ENCODE measurements at places on chromosomes 5 and 9.

DNA sequence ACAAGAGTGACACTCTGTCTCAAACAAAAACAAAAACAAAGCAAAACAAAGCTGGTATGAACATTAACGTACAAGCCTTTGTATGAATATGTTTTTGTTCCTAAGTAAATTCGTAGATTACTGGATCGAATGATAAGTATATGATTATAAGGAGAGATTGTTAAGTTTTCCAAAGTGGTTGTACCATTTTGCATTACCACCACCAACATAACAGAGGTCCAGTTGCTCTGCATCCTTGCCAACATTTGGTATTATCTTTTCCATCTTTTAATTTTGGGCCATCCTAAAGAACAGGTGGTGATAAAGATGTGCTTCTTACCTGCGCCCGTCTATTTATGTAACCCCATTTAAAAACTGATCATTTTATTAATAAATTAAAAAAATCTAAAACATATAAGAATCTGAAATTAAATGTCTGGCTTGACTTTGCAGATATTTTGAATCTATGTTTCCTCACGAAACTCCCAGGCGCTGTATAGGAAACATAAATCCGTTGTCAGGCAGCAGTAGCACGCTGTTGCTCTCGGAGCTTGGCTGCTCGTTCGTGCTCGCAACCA lies 593 bp upstream of the NAA35 start:
- DNase-seq = no peak

- DNase-seq = no peak
Measured at GRCh38 chr5:5350101-5350500, 72.4 kb upstream of the ICE1 start.

DNA sequence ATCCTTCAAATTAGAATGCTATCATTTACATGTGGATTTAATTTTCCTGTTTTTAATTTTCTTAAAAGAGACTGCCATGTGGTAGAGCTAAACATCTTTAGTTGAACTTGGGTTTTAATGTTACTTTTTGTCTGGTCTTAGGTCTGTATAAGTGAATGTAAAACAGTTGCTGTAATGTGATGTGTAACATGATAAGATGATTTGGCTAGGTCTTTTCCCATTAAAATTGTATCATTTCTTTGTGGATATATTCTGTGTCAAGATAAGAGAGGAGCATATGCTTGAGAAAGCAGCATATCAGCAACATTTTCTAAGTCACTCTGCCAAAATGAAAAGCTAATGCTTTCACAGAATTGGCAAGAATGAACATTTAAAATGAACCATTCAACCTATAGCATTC lies 18.5 kb downstream of the TMEM167A start:
- no peak for DNase-seq

DNA sequence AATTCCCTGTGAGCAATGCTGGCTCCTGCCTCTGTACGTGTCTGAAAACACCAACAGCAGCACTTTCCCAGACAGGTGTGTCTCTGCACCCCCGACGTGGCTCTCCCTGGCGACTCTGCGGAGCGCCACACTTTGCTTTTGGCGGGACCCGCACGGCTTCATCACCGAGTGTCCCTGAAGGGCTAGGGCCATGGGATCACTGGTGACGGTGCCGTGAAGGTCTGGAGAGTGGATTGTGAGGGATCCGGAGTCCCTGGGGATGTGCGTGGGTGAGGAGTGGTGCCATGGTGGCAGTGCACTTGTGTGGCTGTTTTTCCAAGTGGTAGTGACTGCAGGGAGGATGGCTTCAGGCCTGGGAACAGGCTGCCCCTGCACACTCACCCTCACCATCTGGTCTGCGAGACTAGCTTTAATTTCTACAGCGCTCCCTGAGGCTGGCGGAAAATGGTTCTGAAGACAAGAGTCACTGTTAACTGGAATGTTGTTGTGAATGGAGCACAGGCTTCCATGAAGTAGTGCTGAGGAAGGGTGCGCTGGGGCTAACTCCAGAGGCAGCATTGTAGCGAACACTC lies 3.2 kb downstream of the NKD2 start:
- DNase-seq = no peak

DNA sequence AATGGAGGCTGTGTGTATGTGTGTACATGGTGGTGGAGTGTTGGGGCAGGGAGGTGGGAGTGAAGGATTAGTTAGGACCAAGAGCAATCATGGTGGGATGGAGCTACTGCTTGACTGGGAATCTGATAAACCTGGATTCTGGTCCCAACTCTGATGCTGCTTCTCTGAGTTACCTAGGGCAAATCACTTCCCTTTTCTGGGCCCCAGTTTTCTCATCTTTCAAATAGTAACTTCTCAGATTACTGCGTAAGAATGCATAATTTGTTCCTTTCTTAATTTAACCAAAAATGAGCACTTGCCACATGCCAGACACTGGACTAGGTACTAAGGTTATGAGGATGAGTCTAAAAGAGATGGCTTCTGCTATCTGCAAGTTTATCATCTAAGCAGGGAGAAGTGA lies 20.8 kb upstream of the ANXA6 start:
- no peak for DNase-seq

DNA sequence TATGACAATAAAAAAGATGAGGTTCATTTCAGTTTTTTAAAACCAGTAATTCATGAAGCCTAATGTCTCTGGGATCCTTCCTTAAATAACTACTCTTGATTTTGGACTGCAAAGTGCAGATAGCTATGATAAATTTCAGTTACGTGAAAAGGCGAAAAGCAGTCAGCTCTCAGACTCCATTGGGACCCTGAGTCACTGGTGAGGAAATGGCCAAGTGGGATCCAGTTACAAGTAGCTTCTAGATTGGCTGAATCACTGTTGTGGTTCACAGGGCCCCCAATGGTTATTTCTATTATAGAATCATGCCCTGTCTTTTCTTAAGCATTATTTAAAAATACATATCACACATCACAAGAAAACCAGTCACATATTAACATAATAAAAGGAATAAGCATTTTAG lies 31.1 kb upstream of the PPP3R2 start:
- DNase-seq = no peak

- DNase-seq = no peak
Measured at GRCh38 chr5:116989995-116990394, 415.4 kb upstream of the SEMA6A start.

DNA sequence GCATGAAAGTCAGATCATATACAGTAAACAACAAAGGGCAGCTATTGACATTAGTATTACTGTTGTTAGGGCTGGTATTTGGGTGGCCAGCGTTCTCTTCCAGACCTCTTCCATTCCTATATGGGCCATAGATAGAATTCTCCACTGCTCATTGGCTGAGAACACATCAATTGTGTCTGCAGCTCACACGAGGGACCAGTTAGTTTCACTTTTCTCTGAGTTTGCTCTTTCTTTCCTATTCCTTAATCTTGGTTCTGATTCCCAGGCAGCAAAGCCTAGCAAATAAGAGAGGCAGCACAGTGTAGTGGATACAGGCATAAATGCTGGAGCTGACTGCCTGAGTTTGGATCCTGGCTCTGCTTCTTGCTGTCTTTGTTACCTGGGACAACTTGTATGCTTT lies 476.4 kb downstream of the SPOCK1 start:
- no peak for DNase-seq

GRCh38 chr9:127005770-127006314 lies 91.3 kb downstream of the RALGPS1 start:
- no peak for DNase-seq

- DNase-seq = no peak
Measured at GRCh38 chr5:40775846-40776657, 20.3 kb upstream of the TTC33 start.

GRCh38 chr5:129027260-129027659 lies 62.0 kb downstream of the SLC27A6 start:
- DNase-seq = no peak

DNA sequence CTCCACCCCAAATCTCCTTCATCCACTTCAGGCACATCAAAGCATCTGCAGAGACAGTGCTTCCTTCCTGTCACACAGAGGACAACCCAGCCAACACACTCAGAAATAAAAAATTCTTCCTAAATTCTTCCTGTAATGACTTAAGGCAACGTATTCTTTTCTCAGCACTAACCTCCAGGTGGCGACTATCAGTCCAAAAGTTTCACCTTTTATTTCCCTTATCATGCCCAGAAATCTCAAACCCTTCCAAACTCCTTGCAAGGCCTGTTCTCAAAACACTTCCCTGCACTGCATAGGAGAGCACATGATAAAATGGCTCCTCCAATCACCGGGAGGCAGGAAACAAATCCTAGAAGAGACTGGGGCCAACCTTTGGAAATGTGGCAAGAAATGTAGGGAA lies 35.1 kb downstream of the SLIT3 start:
- no peak for DNase-seq

GRCh38 chr5:6411141-6411540 lies 32.8 kb upstream of the MED10 start:
- DNase-seq = no peak

DNA sequence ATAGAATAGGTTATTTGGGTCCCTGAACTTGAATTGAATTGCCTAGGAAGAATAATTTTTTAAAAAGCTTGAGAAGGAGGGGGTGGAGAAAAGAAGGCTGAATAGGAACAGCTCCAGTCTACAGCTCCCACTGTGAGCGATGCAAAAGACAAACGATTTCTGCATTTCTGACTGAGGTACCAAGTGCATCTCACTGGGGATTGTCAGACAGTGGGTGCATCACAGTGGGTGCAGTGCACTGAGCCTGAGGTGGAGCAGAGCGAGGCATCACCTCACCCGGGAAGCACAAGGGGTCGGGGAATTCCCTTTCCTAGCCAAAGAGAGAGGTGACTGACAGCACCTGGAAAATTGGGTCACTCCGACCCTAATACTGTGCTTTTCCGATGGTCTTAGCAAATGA lies 782.2 kb upstream of the RGMB start:
- DNase-seq = no peak

DNA sequence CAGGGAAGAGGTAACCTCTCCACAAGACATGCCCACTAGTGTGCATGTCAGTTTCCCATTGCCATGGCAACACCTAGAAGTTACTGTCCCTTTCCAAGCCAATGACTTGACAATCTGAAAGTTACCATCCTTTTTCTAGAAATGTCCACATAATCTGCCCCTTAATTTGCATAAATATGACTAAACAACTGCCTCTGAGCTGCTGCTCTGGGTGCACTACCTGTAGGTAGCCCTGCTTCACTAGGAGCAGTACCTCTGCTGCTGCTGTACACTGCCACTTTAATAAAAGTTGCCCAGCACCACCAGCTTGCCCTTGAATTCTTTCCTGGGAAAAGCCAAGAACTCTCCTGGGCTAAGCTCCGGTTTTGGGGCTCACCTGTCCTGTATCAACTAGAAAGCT lies 392.4 kb downstream of the NTRK2 start:
- DNase-seq = no peak

- DNase-seq = no peak
Measured at GRCh38 chr5:135670588-135670987, 91.8 kb upstream of the CXCL14 start.

- no peak for DNase-seq
Measured at GRCh38 chr5:161314033-161314432, 232.5 kb downstream of the GABRB2 start.

GRCh38 chr9:135126451-135127187 lies 39.2 kb downstream of the OLFM1 start:
- DNase-seq = no peak

GRCh38 chr9:93613791-93614190 lies 37.4 kb downstream of the PHF2 start:
- DNase-seq = no peak

- DNase-seq = peak; percentile 89
Measured at GRCh38 chr5:67160985-67161384, 35.6 kb downstream of the CD180 start.

DNA sequence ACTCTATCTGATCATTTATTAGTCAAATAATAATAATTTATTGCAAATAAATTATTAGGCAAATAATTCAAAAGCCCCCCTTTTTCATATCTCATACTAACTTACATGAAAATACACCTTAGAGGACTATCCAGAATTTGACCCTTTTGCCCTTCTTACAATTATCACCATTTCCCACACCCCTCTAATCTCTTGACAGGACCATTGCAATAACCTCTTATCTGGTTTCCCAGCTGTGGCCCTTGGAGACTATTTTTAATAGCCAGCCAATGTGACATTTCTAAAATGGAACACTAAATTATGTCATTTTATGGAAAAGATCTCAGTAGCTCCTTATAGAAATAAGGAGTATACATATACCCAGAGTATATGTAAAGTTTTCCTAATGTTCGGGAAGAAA lies 588.4 kb upstream of the COX7C start:
- DNase-seq = no peak

DNA sequence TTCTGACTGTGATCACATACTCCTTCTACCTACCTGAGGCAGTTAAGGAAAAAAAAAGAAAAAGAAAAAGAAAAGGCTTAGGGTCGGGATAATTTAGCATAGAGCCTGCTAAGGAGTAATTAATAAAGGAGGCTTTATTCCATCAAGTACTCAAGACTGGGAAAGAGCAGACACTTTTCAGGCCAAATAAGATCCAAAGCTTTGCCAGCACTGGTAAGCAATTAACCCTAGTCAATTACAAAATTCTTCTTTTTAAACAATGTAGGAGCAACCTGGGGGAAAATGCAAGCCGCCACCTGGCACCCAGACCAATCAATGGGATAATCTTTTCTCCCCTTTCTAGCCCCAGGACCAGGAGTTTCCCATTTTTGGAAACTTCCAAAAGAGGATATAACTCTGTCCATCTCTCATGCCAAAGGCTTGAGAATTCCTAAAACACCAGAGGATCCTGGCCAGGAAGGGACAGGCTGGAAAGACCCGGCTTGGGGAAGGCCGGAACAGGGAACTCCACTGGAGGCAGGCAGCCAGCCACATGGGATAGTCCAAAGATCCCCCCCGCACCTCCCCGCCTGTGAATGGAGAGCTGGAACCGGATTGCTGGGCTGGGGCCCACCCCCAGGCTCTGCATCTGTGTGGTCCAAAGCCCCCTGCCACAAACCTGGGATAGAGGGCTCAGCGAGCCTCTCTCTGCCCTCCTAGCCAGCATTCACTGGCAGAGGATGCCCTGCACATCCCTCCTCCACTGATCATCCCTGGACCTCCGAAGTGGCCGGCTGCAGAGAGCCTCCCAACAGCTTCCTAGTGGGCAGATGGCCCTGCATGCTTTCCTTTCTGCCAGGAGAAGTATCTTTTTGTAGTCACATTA lies 117.8 kb downstream of the ZNF354C start:
- no peak for DNase-seq

GRCh38 chr5:58447226-58447625 lies 12.7 kb downstream of the PLK2 start:
- no peak for DNase-seq

- DNase-seq = no peak
Measured at GRCh38 chr5:94420885-94421284, 197.5 kb downstream of the KIAA0825 start.

GRCh38 chr9:477193-477592 lies 262.5 kb downstream of the DOCK8 start:
- no peak for DNase-seq
